Left ventricle myocardium inferior (tissue), 1 donor: ENCODE measurements at places on chromosomes 6 and 20. TPM values are rescaled to one million over a fixed set of nuclear protein-coding genes. Genes with fewer than 3 reads are reported as not detected.

- peaks cover 4% of the 10 kb centered on the region for H3K4me1 ChIP-seq
- H3K36me3 ChIP-seq, result no peaks in the 10 kb centered on the region
- no peaks in the 10 kb centered on the region for H3K27me3 ChIP-seq
- H3K27ac ChIP-seq, result no peak overlapping the region
- H3K4me3 ChIP-seq, result no peak overlapping the region
Measured at GRCh38 chr6:11919771-11920440, 92.2 kb upstream of the HIVEP1 start.

Gene TRIM15
- total RNA-seq, result not detected

Gene TMEM239
- total RNA-seq, result not detected

DNA sequence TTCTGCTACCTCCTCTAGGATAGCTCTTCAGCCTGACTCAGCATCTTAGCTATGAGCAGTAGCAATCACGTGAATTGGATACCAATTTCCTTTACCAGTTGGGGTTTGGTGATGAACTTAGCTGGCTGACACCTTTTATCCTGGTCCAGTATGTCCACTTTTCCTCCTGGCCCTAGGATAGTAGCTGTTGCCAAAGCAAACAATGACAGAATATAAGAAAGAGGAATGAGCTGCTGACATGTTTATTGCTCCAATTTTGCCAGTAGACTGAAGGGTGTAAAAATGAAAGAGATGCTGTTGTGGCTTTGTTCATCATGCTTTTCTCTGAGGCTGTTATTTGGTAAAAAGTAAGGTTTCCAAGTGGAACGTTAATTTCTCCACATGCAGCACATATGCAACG is 168.3 kb upstream of the JAG1 start:
- H3K36me3 ChIP-seq, result peaks cover 4% of the 10 kb centered on the region
- no peaks in the 10 kb centered on the region for H3K4me1 ChIP-seq
- no peak overlapping the region for H3K27ac ChIP-seq
- no peaks in the 10 kb centered on the region for H3K27me3 ChIP-seq
- H3K4me3 ChIP-seq, result no peak overlapping the region
- no peak for DNase-seq

GRCh38 chr20:23659989-23660837 is 22.5 kb upstream of the CST3 start:
- H3K27ac ChIP-seq, result peak overlapping the region; percentile 75
- no peak for DNase-seq
- peaks cover 27% of the 10 kb centered on the region for H3K4me1 ChIP-seq
- no peaks in the 10 kb centered on the region for H3K36me3 ChIP-seq

Gene OPN5
- total RNA-seq, result not detected

DNA sequence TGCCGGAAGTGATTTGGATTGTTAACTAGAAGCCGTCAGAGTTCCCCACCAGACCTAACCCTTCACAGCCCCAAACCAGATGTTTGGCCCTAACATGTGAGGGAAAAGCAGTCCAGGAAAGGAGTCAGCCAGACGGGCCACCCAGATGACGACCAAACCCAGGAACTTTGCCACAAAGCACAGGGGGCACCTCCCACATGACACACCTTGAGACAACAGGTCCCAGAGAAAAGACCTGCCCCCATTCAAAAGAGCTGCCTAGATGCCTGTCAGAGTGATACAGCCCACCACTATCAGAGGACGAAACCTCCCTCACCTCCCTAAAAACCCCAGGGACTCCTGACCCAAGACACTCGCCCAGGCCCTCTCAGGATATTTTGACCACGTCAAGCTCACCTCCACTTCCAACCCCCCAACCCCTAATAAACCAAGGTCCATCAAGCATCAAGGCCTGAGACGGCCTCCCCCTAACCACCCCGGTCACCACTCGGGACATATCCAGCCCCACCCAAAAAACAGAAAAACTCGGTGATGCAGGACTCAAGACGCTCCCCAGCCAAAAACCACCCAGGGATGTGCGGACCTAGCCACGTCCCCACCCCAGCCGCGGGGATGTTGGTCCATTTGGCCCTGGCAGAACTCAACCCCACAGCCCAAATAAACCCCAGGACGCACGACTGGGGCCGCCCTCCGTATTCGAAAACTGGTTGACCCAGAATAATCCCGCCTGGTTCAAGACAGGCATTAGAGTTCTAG is 662 bp downstream of the ZNF343 start:
- H3K27ac ChIP-seq, result peak overlapping the region; percentile 94
- DNase-seq, result peak; percentile 25
- no peaks in the 10 kb centered on the region for H3K36me3 ChIP-seq
- peaks cover 28% of the 10 kb centered on the region for H3K4me1 ChIP-seq
- H3K4me3 ChIP-seq, result peak overlapping the region; percentile 95
- H3K27me3 ChIP-seq, result no peaks in the 10 kb centered on the region

DNA sequence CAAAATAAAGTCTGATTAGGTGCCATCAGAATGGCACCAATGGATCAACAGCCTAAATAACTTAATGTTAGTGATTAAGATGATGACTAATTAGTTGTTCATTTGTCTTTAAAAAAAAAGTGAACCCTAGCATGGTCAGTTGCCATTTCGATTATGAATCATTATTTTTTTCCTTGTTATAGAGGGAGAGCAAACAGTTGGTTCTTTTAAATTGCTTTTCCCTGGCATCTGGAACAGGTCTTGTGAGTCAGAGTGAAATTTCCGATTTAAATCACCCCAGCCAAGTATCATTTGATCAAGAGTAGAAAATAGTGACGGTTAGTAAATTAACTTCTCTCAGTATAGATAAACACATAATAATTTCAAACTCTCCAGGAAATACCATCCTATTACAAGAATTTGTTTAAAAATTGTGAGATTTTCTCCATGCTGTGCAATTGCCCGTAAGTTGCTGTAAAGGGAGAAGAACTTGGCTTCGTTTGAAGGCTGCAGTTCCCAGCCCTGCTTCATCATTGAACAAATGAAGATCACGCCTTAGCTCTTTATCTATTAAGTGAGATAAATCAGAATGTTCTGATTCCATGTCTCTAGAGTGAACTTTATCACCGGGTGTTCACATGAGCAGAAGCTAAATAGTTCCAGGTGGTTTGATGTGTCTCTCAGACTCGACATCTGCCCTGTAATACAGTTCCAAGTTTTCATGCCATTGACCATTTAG is 741.3 kb downstream of the DOK5 start:
- no peak overlapping the region for H3K4me3 ChIP-seq
- H3K27me3 ChIP-seq, result no peaks in the 10 kb centered on the region
- H3K36me3 ChIP-seq, result no peaks in the 10 kb centered on the region
- no peaks in the 10 kb centered on the region for H3K4me1 ChIP-seq
- no peak overlapping the region for H3K27ac ChIP-seq
- DNase-seq, result no peak

DNA sequence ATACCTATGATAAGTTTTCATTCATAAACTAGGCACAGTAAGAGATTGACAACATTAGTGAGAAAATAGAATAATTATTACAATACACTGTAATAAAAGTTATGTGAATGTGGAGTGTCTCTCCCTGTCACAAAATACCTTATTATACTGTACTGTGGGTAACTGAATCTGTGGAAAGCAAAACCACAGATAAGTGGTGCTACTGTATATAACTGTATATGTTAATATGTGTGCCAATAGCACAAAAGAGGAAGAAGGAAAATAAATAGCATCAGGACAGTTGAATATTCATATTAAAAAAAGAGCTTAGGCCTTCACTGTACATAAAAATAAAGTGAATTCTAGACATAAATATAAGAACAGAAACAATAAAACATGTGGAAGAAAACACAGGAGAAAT is 243.5 kb downstream of the CDKAL1 start:
- no peak overlapping the region for H3K27ac ChIP-seq
- DNase-seq, result no peak
- no peaks in the 10 kb centered on the region for H3K4me1 ChIP-seq
- H3K36me3 ChIP-seq, result peaks cover 8% of the 10 kb centered on the region
- H3K27me3 ChIP-seq, result no peaks in the 10 kb centered on the region

GRCh38 chr6:102114402-102114801 is 720.9 kb downstream of the GRIK2 start:
- H3K27ac ChIP-seq, result no peak overlapping the region
- no peak for DNase-seq
- no peaks in the 10 kb centered on the region for H3K4me1 ChIP-seq
- no peaks in the 10 kb centered on the region for H3K36me3 ChIP-seq
- H3K4me3 ChIP-seq, result no peak overlapping the region

DNA sequence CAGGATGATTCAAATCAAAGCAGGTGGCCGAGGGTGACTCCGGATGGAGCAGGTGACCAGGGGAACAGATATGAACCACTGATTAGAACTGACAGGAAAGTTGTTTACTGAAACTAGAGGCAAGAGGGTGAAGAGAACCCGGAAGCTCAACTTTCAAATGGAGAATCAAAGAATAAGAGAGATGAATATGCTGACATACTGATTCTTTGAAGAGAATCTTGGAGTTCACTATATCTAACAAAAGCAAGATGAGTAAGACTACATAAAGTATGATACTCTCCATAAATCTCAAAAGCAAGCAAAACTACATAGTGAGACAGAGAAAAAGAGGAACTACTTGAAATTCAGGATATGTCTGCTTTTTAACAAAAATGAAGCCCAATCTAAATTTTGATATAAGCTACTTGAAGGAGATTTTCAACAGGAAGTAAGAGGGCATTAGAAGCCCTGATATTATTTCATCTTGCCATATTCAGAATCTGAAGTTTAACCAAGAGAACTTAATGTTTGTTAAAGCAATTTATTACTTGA is 4.0 kb upstream of the UBD start:
- H3K4me3 ChIP-seq, result no peak overlapping the region
- H3K4me1 ChIP-seq, result no peaks in the 10 kb centered on the region
- no peak overlapping the region for H3K27ac ChIP-seq
- no peak for DNase-seq
- H3K27me3 ChIP-seq, result peaks cover 88% of the 10 kb centered on the region
- no peaks in the 10 kb centered on the region for H3K36me3 ChIP-seq

Gene NR2E1
- not detected for total RNA-seq

GRCh38 chr20:24102749-24103333 is 114.3 kb upstream of the GGTLC1 start:
- no peak for DNase-seq
- no peaks in the 10 kb centered on the region for H3K4me1 ChIP-seq
- H3K36me3 ChIP-seq, result no peaks in the 10 kb centered on the region
- H3K27me3 ChIP-seq, result peaks cover 82% of the 10 kb centered on the region

GRCh38 chr20:59028812-59029211 is 3.3 kb downstream of the ATP5F1E start:
- no peaks in the 10 kb centered on the region for H3K27me3 ChIP-seq
- H3K36me3 ChIP-seq, result peaks cover 63% of the 10 kb centered on the region
- no peak for DNase-seq
- no peak overlapping the region for H3K27ac ChIP-seq
- peak overlapping the region; percentile 85 for H3K4me3 ChIP-seq

Gene IL22RA2
- not detected for total RNA-seq

GRCh38 chr6:124937645-124938044 is 24.6 kb upstream of the RNF217 start:
- no peak overlapping the region for H3K27ac ChIP-seq
- no peaks in the 10 kb centered on the region for H3K36me3 ChIP-seq
- no peak overlapping the region for H3K4me3 ChIP-seq
- no peaks in the 10 kb centered on the region for H3K4me1 ChIP-seq
- no peaks in the 10 kb centered on the region for H3K27me3 ChIP-seq
- DNase-seq, result no peak

- no peak overlapping the region for H3K27ac ChIP-seq
- no peak overlapping the region for H3K4me3 ChIP-seq
- no peaks in the 10 kb centered on the region for H3K36me3 ChIP-seq
- H3K27me3 ChIP-seq, result no peaks in the 10 kb centered on the region
- no peak for DNase-seq
- H3K4me1 ChIP-seq, result peaks cover 13% of the 10 kb centered on the region
Measured at GRCh38 chr6:124987999-124988591, 25.9 kb downstream of the RNF217 start.

DNA sequence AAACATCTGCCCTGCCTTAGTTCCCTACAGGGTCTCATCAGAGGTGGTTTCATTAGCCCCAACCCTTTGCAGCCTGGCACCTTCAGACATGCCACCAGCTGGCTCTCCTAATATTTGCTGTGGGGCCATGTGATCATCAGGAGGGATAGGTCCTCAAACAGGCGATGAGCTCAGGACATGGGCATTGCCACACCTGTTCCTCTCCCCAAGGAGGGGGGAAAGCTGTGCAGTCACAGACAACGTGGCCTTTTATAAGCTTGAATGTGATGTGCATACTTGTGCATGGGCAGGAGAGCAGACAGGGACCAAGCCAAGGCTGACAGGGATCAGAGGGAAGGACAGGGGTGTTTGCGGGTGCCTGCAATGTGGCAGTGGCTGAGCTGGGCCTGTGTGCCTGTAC is 78.8 kb upstream of the ZNFX1 start:
- DNase-seq, result no peak
- no peaks in the 10 kb centered on the region for H3K36me3 ChIP-seq
- no peak overlapping the region for H3K27ac ChIP-seq
- peaks cover 9% of the 10 kb centered on the region for H3K27me3 ChIP-seq
- H3K4me3 ChIP-seq, result no peak overlapping the region
- H3K4me1 ChIP-seq, result no peaks in the 10 kb centered on the region

DNA sequence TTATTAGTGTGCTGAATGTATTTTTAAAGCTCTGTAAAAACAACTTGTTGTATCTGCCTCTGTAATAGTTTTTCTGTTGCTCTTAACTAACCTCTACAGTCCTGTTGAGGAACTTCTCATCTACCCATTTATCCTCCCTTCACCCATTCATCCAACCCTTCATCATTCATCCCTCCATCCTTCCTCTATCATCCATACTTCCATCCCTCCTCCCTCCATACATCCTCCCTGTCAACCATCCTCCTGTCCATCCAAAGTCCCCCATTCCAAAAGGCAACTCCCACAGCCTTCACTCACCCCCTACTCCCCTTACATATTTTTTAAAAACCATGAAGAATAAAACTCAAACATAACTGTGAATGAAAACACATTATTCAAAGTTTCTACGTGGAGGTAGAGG is 40.7 kb upstream of the SPDEF start:
- no peaks in the 10 kb centered on the region for H3K36me3 ChIP-seq
- no peaks in the 10 kb centered on the region for H3K27me3 ChIP-seq
- peaks cover 87% of the 10 kb centered on the region for H3K4me1 ChIP-seq
- DNase-seq, result no peak

- peaks cover 38% of the 10 kb centered on the region for H3K4me1 ChIP-seq
- peak within 1 kb of the TSS; percentile 85 for H3K27ac ChIP-seq
- no peaks in the 10 kb centered on the region for H3K27me3 ChIP-seq
- DNase-seq, result peak; percentile 89
- peak within 1 kb of the TSS; percentile 73 for H3K4me3 ChIP-seq
- no peaks in the 10 kb centered on the region for H3K36me3 ChIP-seq
Measured at GRCh38 chr6:129709769-129710449, at the start of gene ARHGAP18. TSS of gene ARHGAP18 (minus strand) at chr6:129710177. CDS start at chr6:129710136, 41 bp downstream.

Gene SLC22A7
- not detected for total RNA-seq

GRCh38 chr6:17870300-17871188 is 116.9 kb downstream of the KIF13A start:
- no peaks in the 10 kb centered on the region for H3K27me3 ChIP-seq
- H3K36me3 ChIP-seq, result peaks cover 4% of the 10 kb centered on the region
- no peak for DNase-seq
- no peak overlapping the region for H3K4me3 ChIP-seq
- H3K4me1 ChIP-seq, result peaks cover 66% of the 10 kb centered on the region

DNA sequence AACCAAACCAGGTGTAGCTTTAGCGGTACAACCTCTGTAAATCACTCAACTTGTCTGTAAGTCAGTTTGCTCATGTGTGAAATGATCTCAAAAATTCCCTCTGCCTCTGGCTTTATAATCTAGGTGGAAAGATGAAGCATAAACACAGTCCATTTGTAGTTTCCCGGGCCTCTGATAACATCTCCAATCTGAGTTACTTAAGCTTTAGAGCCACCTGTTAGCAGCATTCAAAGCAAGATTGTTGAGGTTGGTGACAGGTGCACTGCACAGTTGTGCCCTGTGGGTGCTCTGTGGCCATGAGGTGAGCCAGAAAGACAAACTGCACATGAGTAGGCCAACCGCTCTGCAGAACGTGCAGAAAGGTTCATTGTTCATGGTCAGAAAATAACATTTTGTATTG is 53.7 kb downstream of the MOCS1 start:
- no peak overlapping the region for H3K27ac ChIP-seq
- no peak overlapping the region for H3K4me3 ChIP-seq
- no peak for DNase-seq
- no peaks in the 10 kb centered on the region for H3K27me3 ChIP-seq

Gene TRPC4AP
- 30.7 TPM for total RNA-seq

Gene RCAN2
- 312 TPM for total RNA-seq
